ENCODE measurements at places on chromosomes 1 and 21. TPM values are rescaled to one million over a fixed set of nuclear protein-coding genes. Genes with fewer than 3 reads are reported as not detected.

DNA sequence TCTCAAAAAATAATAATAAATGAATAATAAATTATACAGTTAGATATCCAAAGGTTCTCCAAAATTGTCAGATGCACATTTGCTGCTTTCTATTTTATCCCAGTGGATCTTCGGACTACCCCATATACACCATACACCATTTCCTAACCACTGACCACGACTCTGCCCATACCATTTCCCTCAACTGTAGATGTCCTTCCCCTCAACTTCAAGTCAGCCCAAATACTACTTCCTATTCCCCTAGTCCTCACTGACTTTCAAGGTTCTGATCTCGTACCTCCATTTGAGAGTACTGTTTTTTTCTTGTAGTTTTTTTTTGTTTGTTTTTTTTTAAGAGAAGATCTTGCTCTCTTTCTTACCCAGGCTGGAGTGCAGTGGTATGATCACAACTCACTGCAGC lies 19.6 kb downstream of the EIF4G3 start:
- no peaks in the 10 kb centered on the region for H3K4me1 ChIP-seq
- no peak overlapping the region for H3K27ac ChIP-seq
- no peak for DNase-seq
- H3K36me3 ChIP-seq, result no peaks in the 10 kb centered on the region
- H3K27me3 ChIP-seq, result no peaks in the 10 kb centered on the region

DNA sequence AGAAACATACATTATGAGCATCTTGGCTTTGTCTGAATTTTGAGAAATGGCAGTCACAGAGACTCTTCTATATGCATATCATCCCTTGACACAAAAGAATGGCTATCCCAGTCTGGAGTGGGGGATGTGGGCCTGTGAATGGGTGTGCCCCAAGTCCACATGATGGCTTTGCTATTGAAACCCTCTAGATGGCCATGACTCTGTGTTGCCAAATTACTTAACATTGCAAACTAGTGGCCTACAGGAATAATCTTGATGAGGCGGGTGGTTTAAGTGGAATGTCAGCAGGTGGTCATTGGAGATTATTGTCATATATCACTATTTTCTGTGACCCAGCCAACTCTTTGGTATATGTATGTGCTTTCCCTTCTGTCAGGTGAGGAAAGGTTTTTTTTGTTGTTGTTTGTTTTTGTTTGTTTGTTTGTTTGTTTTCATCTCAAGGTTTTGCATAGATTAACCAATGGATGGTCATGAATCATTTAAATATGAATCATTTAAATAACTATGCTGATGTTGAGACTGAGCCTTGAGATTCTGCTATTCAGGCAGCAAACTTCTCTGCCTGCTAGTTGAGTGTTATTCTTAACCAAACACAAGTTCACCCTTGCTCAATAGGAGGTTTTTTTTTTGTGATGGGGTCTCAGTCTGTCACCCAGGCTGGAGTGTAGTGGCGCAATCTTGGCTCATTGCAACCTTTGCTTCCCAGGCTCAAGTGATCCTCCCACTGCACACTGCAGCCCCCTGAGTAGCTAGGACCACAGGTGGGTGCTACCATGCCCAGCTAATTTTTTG lies 103.0 kb downstream of the NOS1AP start:
- H3K4me3 ChIP-seq, result no peak overlapping the region
- H3K4me1 ChIP-seq, result peaks cover 62% of the 10 kb centered on the region
- no peaks in the 10 kb centered on the region for H3K27me3 ChIP-seq
- no peaks in the 10 kb centered on the region for H3K36me3 ChIP-seq
- H3K27ac ChIP-seq, result no peak overlapping the region
- no peak for DNase-seq

GRCh38 chr21:27320868-27321267 lies 354.0 kb upstream of the ADAMTS5 start:
- no peaks in the 10 kb centered on the region for H3K36me3 ChIP-seq
- no peaks in the 10 kb centered on the region for H3K4me1 ChIP-seq
- no peak for DNase-seq
- no peaks in the 10 kb centered on the region for H3K27me3 ChIP-seq

DNA sequence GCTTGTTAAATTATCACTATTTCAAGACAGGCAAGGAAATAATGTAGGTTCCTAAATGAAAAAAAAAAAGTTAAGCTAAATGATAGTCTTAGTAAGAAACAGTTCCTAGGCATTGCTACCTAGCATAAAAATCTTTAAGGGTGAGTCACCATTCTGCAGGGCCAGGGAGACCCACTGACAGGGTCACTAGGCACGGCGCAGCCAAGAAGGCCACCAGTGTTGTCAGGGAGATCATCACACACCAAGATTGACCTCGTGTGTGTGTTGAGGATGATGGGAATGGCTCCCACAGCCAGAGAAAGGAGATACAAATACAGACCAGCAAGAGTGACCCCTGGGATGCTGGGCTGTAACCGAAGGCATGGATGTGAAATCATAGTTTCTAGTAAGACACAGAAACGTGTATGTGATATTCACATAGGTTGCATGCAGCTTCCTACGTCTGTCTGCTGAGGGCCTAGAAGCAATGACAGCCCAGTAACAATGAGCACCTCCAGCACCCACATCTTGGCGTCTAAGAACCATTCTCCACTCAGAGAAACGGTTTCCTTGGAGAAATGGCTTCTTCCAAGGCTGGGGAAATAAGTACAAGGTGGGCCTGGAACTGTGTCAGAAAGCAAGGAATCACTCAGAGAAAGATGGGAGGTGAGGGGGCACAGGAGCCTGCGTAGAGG lies 29.1 kb downstream of the RIPK4 start:
- H3K4me3 ChIP-seq, result no peak overlapping the region
- no peak overlapping the region for H3K27ac ChIP-seq
- no peaks in the 10 kb centered on the region for H3K27me3 ChIP-seq
- H3K4me1 ChIP-seq, result no peaks in the 10 kb centered on the region
- no peak for DNase-seq
- H3K36me3 ChIP-seq, result no peaks in the 10 kb centered on the region

DNA sequence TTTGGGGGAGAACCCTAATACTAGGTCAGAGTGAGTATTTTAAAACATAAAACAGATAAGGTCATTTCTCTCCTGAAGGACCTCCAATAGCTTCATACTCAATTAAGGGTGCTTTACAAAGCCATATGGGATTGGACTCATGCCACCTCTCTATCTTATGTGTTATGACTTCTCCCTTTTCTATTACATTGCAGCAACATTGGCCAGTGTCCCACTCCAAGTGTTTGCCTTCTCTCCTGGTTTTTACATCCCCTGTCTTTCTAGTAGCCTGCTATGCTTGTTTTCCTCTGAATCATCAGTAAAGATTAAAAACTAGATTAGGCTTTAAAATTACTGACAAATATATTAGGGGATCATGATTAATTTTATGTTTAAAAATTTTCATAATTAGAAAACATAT lies 66.6 kb downstream of the SCMH1 start:
- no peak for DNase-seq
- no peaks in the 10 kb centered on the region for H3K36me3 ChIP-seq
- H3K4me1 ChIP-seq, result no peaks in the 10 kb centered on the region
- H3K27me3 ChIP-seq, result no peaks in the 10 kb centered on the region

- DNase-seq, result no peak
- H3K27me3 ChIP-seq, result peaks cover 84% of the 10 kb centered on the region
- H3K4me1 ChIP-seq, result peaks cover 32% of the 10 kb centered on the region
- no peak overlapping the region for H3K4me3 ChIP-seq
- H3K36me3 ChIP-seq, result no peaks in the 10 kb centered on the region
These were observed 14.8 kb downstream of the INSRR start for GRCh38 chr1:156844102-156844501.

GRCh38 chr1:176829261-176829660 lies 335.3 kb downstream of the ASTN1 start:
- no peak for DNase-seq
- H3K27me3 ChIP-seq, result no peaks in the 10 kb centered on the region
- H3K36me3 ChIP-seq, result no peaks in the 10 kb centered on the region
- H3K4me3 ChIP-seq, result no peak overlapping the region

Gene OR2L8
- total RNA-seq, result not detected

Gene OLIG1
- not detected for total RNA-seq

Gene RIIAD1
- total RNA-seq, result not detected

Gene PRMT6
- 40.3 TPM for total RNA-seq

Gene SMPDL3B
- total RNA-seq, result 3.9 TPM

Gene CD244
- total RNA-seq, result not detected
